ENCODE measurements at places on chromosomes 12 and 14.

GRCh38 chr14:105885561-105886320 lies 359.4 kb downstream of the TMEM121 start:
- DNase-seq = no peak

GRCh38 chr12:52857500-52857899 lies 8.7 kb upstream of the KRT78 start:
- DNase-seq = no peak

GRCh38 chr14:104682107-104682593 lies 7.3 kb upstream of the INF2 start:
- DNase-seq = no peak

- DNase-seq = no peak
Observed at GRCh38 chr14:62491146-62491545, 554.1 kb downstream of the KCNH5 start.

DNA sequence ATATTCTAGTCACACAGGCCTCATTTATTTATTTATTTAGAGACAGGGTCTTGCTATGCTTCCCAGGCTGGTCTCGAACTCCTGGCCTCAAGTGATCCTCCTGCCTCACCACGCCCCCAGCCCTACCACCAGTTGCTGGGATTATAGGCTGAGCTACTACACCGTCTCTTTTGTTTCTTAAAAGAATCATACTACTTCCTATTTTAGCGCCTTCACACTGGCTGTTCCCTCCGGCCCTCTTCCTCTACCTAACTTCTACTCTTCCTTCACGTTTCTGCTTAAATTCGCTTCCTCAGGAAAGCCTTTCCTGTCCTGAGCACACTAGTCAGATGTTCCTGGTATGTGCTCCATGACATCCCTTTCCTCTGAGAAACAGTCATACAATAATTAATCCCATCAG lies 6.4 kb upstream of the MRPL42 start:
- no peak for DNase-seq

DNA sequence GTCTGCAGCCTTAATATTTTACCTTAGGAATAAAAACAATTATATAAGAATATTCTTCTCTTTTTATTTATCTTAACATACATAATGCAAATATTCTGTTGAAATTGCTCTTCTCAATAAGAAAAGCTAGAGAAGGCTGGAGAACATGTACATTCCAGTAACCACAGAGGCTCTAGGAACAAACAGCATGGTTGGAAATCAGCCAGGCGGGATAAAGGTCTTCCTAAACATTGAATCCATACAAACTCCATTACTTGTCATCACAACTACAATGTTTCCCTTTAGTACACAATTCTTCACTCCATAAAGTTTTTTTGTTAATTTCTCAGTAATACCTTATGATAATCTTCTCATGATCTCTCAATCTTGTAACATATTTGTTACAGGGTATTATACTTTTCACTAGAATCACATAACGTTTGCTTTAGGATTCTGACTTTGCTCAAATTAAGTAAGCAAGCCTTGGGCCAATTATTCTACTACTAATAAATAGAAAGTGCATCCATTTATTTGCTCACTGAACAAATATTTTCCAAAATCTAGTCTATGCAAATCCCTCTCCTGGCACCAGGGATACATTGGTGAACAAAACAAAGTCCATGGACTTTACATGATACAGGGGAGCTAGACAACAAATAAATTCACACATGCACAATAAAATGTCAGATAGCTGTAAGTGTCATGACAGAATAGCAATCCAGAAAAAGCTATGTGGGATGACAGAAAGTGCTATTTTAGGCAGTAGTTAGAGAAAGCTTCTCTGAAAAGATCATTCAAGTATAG lies 237.5 kb upstream of the TMTC1 start:
- no peak for DNase-seq

GRCh38 chr12:65755596-65755978 lies 68.7 kb upstream of the HMGA2 start:
- DNase-seq = no peak

GRCh38 chr14:95137804-95138167 lies 19.5 kb downstream of the DICER1 start:
- no peak for DNase-seq

DNA sequence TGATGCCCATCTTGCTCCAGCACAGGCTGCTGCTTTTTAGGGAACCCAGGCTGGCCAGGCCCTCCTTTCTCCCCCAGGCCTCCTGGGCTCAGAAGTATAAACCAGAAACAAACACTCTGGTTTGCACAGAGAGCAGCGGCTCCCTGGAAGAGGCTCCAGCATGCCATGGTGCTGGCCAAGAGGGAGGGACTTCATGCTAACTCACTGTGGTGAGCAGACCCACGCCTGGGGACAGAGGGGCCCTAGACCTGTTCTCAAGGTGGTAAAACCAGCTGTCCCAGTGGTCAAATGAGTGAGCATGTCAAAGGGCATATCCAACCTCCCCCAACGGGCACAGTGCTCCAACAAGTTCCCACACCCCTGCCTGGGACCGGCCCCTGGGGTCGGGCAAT lies 15.5 kb downstream of the BCL11B start:
- DNase-seq = no peak

GRCh38 chr12:128829861-128830504 lies 6.2 kb upstream of the SLC15A4 start:
- DNase-seq = no peak

All from stimulated activated CD4-positive, alpha-beta T cell treated with anti-CD3 and anti-CD28 coated beads, Interleukin-4, amount 100 ng/mL, for 4 hours (primary cell).